SHP77 (cell line): ENCODE measurements at places on chromosomes 7 and 10.

DNA sequence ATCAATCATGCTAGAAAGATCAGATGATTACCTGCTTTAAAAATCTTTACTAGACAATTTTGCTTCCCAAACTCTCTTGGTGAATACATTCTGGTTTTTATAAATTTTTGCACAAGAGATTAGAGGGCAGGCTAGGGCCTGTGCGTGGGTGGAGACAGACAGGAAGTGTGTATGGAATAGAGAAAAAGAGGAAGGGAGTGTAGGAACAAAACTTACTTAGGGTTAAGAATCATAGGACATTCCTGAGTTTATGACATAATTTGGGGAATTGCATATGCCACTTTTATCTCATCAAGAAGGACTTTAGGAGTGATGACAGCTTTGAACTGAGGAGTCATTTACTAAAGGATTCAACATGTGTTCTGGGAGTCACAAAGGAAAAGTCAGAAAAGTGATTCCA, 31.3 kb downstream of the LAMB1 start:
- DNase-seq = no peak

- no peak for DNase-seq
Measured at GRCh38 chr7:133428326-133428725, 175.4 kb downstream of the EXOC4 start.

- no peak for DNase-seq
Measured at GRCh38 chr7:151851145-151851751, 25.7 kb downstream of the PRKAG2 start.

DNA sequence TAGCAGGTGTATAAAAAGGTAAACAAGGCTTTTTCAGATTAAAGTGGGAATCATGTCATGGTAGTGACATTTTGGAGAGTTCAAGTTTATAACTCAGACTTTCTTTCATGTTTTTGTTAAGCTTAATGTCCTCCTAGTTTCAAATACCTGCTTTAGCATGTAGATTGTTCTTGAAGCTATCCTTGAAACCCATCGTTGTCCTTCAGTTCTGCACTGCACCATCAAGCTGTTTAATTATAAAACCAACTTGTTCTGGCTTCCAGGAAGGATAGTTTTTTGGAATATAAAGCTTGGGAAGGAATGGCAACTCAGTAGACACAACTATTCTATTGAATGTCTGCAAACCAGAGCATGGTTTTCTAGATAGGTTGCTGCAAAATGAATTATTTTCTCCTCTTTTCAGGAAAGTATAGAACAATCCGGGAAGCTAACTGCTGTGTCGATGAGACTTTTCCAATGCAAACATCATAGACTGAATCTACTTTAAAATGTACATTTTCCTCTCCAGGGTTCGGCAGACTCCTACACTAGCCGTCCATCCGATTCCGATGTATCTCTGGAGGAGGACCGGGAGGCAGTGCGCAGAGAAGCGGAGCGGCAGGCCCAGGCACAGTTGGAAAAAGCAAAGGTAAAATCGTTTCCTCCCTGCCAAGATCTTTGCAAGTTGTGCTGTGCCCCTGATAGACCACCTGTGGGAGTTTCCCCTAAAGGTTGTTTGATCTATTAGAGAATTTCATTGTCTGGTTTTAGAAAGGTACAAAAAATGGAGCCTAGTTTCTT, 249.8 kb downstream of the NSUN6 start:
- peak; percentile 20 for DNase-seq

DNA sequence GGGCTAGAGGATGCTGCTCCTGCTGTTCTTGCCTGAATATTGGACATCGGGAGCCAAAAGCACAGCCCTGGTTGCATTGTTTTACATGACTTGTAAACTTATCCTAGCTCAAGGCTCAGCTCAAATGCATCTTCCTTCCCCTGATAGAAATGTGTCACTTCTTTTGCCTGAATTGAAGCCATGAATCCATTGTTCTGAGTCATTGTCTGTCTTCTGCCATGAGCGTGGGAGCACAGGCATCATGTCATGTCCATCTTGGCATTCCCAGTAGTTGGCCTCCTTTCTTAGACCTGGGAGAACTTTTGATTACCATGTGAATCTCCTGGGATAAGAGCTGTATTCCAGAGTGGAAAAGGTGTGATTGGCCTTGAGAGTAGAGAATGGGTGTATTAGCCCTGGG, 54.1 kb upstream of the OPN4 start:
- no peak for DNase-seq

- no peak for DNase-seq
Measured at GRCh38 chr7:78605119-78605518, 806.5 kb downstream of the PHTF2 start.

DNA sequence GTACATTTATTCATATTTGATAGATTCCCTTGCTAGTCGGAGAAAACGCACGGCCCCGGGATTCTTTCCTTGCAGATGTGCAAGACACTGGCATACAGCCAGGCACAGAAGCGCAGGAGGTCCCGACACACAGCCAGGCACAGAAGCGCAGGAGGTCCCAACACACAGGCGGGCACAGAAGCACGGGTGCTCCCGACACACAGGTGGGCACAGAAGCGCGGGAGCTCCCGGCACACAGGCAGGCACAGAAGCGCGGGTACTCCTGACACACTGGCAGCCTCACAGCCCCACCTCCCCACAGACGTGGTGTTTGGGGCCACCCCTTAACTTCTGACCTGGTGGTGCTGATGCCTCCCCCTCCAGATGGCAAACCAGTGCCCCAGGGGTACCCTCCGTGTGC, 237.3 kb downstream of the ZMYND11 start:
- no peak for DNase-seq

DNA sequence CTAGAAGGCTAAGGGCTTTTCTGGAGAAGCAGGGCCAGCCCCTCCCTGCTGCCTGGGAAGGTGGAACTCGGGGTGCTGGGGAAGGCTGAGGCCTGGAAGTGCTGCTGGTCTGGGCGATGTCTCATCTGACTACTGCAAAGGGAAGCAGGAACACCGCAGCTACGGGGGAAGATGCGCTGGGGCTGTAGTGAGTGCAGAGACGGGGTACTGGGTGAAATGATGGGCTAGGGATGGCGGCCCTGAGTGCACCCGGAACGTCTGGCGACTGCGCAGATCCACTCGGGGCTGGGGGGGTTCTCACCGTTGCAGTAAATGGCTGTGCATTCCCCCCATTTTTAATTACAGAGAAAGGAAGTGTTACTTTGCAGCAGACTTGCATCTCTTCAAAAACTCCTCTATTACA, 195.4 kb upstream of the ADARB2 start:
- DNase-seq = no peak

DNA sequence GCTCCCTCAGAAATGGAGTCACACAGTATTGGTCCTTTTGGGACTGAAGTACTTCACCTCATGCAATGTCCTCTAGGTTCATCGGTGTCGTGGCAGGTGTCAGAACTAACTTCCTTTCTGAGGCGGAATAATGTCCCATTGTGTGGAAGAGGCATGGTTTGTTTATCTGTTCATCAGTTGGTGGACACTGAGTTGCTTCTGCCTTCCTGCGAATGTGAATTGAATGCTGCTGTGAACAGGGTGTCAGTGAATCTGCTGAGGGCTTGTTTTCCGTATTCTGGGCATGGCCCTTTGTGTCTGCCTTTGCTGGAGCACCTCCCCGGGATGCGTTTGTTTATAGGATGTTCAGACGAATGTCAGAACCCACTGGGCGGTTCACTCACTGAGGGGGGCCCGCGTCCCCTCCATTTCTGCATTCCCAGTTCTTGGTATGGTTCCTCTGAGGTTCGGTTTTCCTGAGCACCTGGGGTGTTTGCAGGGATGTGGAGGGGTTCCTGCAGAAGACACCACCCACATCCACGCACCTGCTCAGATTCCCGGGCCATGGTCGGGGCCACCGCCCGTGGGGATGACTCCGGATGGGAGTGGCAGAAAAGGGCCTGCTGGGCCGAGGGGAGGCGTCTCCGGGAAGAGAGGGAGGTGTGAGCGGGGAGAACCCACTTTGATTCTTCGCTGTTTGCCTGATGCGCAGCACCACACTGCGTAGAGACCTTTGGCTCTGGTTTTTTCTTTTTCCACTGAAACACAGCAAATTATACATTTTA, 33.1 kb downstream of the CHST12 start:
- no peak for DNase-seq

DNA sequence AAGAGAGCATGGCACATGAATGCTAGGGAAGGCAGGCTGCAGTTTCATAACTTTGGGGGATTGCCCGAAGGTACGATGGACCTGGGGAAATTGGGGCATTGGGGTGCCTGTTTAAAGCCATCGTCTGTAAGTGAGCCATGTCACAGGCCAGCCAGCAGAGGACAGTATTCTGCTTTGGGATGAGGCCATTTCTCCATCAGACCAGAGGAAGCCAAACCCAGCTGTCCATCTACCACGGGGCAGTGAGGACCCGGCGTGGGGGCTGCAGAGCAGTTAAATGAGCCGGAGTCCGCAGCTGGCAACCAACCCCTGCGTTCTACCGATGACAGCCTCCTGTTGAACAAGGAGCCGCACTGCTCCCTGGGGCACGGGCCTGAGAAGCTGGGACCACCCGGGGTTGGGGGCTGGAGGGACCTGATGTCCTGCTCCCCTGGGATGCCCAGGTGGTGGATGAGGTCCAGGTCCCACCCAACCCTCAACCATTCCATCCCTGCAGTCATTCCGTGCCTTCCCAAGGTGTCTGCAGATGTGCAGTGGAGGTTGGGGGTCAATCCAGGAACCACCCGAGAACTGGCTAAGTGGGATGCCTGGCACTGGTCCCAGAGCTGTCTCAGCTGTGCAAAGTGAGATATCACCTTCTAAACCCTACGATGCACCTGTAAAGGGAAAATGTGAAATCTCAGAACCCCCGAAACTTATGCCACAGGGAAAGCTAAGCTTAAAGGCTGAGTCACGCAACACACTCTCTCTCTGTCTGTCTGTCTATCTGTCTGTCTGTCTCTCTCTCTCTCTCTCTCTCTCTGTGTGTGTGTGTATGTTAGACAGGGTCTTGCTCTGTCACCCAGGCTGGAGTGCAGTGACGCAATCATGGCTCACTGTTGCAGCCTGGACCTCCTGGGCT, 12.1 kb upstream of the RHBDD2 start:
- DNase-seq = peak; percentile 68

- DNase-seq = no peak
Measured at GRCh38 chr10:16258291-16259040, 178.3 kb upstream of the PTER start.

- no peak for DNase-seq
Measured at GRCh38 chr7:28510026-28510369, 97.7 kb downstream of the CREB5 start.

DNA sequence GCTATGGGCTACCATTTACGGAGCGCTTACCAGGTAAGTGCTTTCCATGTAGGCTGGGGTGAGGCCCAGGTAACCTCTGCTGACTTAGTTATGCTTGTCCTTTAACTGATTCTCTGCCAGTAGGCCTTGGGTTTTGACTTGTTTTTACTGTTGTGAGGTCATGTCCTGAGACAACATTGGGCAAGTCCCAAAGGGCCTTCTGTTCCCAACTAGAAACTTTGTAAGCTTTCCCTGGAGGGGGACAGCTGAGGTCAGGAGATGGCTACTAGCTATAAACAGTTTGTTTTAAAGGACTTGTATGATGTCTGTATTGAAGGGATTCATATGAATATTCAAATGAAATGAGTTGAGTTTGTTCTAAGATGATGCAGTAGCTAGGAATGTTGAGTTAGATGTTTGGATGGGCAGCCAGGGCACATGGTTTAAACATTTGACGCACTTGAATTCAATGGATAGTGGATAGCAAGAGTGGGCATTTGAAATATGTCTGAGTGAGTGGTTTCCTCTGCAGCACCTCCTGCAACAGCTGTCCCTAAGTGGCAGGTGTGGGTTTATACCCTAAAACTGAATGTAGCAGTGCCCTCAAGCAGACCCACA, 10.0 kb upstream of the SGPL1 start:
- no peak for DNase-seq
